ENCODE measurements at places on chromosomes 3 and 15.
A peak's percentile ranks its signal among the peaks of the same experiment; 100 is the strongest.

DNA sequence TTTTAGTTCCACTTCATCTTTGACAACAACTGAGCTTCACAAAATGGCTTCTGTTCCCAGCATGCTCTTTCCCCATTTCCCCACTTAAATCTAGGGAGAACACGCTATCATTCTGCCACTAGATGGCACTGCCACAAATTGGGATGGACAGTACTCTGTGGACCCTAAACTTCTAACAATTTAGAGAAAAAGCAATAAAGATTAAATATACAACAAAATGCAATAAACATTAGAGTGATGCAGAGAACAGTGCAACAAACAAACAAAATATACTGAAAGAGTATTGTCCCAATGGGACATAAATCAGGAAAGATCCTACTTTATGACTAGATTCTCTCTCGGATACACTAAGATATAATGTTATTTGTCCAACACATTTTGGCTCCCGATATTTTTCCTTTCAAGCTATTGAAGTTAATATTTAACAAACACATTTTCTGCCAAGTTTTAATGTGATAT is 169.7 kb upstream of the TMCO5A start:
- DNase-seq, result no peak

DNA sequence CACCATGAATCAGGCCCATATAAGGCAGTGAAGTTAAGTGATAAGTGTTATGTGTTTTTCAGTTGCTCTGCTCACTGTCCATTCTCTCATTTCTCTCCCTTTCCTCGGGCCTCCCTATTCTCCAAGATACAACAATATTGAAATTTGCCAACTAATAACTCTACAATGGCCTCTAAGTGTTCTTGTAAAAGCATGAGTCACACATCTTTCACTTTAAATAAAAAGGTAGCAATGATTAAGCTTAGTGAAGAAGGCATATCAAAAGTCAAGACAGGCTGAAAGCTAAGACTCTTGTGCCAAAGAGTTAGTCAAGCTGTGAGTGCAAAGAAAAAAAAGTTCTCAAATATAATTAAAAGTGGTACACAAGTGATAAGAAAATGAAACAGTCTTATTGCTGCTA is 675.4 kb downstream of the OTOL1 start:
- DNase-seq, result no peak

DNA sequence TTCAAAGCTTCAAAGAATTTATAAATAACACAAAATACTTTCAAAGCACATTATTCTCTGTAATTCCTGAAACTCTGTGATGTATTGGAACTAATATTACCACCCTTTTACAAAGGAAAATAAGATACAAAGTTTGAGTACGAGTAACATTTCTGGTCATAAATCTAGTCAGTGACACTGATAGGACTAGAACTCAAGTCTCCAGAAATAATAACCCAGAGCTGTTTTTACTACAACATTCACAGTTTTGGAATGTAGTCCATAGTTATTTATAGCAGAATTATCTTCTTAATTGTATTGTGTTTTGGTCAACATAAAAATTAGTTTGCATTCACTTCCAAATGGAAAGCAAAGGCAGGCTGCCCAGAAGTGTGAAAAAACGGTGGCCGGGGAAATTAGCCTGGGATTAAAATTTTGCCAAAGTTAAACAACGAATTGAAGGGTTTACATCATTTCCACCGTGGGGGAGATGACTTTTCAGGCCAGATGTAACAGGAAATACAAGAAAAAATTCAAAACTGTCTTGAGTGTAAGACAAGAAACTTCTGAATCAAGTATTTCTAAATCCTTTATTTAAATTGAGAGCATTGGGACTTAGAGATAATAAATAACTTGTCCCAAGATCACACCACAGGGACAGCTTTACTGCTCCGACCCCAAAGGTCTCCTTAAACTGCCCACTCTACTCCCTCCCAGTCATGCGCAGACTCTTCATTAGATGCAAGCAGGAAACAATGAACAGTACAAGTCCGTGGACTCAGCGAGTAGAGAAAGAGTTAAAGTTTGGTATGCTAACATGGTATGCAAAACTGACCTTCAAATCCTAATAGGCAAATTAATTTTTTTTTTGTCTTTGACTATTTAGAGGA is 74.3 kb upstream of the VGLL4 start:
- no peak for DNase-seq

DNA sequence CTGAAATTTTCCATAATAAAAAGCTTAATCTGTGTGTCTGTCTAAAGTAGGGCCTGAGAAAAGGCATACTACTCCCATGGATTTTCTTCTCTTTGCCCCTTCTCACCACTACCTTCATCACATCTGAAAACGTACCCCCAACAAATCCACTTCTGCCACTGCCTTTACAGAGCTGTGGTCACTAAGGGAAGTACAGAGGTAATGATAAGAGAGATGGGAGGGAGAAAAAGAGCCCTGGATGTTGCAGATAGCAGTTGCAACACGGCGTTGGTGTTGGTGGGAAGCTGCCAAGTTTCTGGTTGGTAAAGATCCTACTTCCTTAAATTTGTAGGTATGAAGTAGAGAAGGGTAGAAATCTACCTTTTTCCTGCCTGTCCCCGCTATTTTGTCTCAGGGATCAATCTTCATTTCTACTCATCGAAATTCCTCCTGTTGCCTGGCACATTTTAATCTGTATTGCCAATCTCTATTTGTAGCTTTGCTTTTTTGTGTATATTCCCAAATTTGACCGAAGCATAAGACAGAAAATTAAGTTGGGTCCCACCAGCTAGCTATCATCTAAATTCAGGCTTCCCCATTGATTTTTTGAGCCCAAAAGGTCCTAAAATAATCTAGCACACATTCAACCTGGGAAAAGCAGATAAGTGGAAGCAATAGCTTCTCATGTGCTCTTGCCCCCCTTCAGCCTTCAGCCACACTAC is 102.9 kb downstream of the TFDP2 start:
- no peak for DNase-seq

DNA sequence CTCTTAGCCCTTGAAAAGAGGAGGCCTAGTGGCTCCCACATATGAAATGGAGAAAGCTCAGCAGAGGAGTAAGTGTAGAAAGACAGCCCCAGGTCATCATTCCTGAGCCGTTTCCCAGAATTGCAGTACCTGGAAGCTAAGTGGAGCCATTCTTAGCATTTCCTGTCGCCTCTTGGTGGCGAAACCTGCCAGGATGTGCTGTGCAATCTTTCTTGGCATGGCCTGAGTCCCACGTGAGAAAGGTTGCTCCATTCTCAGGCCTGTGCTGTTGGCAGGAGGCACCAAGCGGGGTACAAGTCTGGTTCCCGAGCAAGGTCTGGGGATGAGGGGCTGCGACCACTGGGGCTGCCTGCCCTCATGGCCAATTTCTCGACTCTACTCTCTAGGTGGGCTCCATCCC is 207.2 kb upstream of the TPM1 start:
- no peak for DNase-seq

DNA sequence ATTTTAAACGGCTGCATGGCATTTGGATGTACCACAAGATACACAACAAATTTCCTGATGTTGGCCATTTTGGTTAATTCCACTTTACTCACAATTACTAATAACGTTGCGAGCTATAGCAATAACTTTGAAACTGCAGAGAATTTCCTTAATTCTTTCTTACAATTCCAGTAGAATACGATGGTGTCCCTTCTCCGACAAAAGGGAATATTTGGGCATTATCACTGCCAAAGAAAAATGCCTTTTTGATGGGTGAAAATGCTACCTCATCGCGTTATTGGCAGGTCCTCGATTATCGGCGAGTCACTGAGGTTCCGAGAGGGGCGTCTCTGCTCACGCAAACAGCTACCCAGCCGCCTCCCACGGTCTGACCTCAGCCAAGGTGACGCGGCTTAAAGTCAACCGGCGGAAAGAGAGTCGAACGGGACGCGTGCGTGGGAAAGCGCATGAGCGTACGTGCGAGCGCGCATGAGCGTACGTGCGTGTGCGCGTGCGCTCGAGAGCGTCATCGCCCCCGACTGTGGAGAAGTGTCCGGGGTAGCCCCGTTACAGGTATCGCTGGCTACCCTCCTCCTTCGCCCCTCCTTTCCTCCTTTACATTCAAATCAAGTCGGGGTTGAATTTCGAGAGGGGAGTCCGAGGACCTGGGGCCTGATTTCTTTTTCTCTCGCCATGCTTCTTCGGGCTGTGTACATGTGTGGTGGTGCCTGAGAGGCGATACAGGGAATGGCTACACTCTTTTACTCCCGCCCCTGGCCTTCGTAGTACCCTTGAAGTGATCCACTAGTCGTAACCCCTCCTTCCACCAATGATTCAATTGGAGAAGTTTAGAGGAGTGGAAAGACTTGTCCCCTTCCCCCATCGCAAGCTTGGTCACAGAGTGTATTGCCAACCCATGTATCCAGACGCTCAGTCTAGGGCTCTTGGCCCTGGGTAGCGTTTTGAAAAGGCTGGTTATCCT is at the start of gene OXSM:
Gene OXSM (plus strand): TSS at position 495 of the 961 bp plus-strand sequence. CDS start 931 bp downstream, outside the sequence.
- DNase-seq, result peak; percentile 22

DNA sequence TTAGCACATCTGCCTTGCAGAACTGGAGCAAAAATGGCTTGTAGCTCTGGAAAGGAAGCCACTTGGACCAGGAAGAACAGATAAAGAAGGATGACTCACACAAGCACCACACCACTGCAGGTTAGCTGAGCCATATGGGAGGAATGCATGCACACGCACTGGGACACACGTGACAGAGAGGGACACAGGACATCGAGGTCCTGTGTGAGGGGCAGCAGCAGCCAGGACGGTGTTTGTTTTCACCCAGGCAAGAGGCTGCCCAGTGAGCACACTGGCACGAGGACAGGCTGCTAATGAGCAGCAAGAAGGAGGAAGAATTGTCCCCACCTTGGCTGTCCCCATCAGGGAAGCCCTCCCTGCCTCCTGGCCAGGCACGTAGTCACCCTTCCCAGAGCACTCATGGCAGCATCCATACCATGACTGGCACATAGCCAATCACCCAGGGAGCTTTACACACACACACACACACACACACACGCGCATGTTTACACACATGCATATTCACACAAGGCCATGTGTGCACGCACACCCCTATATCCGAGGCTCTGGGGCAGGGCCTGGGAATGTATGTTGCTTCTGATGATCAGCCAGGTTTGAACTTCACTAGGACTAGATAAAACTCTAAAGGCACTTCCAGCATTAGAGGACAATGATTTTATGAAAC is 24.0 kb upstream of the SPTBN5 start:
- DNase-seq, result no peak

Measured in NCI-H187 treated with DMSO at 0.1 percent for 48 hours (cell line).